ENCODE measurements at places on chromosomes 2 and 18.

DNA sequence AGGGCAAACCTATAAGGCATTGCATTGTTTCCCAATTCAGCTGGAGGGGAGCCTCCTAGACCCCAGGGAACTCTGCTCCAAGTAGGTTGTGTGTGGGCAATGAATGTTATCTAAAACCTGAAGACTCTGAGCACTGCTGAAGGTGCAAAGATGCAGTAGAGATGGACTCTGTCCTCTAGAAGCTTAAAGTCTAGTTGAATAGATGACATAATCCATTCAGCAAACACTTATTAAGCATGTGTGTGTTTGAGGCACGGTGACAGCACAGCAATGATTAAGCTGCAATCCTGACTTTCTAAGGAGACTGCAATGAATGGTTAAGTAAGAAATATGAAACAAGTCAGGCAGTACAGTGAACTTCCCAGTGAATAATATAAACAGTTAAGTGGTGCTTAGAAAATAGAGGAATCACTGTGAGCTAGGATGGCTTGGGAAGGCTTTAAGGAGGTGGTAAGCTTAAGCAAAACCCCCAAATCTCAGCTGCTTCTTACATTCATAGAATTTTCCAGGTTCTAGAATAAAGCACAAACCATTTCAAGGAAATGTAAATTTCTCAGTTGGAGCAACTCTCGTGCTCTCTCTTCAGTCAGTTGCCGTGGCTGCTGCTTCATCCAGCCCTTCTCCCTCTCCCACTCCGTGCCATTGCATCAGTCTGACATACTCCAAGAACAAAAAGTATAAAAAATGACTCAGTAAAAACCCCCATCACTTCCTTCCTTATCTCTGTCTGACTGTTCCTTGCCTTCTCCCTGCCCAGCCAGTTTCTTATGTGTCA lies 19.1 kb downstream of the MXD1 start:
- DNase-seq: no peak

DNA sequence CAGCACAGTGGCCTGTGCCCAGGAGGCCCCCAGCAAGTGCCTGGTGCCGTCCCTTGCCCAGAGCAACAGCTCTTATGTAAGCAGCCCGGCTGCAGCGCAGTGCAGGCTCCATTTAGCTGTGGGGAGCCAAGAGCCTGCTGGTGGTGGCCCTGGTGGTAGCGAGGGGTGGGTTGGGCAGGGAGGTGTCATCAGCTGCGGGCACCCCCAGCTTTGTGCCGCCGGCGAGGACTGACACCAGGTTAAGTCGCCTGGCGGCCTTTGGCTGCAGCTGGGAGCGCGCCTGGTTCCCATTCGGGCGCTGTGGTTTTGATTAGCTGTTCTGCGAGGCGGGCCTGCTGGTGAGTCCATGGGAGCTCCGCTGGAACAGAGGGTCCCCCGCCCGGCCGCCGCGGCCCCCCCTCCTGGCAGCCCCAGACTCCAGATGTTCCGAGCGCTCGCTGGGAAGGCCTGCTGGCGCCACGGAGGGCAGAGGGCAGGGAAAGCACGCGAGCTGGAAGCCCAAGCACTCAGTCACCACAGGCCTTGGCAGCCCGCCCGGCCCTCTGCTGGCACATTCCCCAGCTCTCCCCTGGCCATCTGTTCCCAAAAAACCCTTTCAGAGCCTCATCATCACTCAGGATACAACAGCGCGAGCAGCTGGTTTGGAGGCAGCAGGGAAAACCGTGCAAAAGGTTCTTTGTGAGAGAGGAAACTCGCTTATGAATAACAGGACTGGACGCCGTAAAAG lies 18.4 kb downstream of the ATOH8 start:
- DNase-seq: no peak

- no peak for DNase-seq
Observed at GRCh38 chr2:216536734-216537210, 38.1 kb downstream of the RPL37A start.

- DNase-seq: peak; percentile 73
Observed at GRCh38 chr2:233142355-233142897, 82.3 kb downstream of the INPP5D start.

DNA sequence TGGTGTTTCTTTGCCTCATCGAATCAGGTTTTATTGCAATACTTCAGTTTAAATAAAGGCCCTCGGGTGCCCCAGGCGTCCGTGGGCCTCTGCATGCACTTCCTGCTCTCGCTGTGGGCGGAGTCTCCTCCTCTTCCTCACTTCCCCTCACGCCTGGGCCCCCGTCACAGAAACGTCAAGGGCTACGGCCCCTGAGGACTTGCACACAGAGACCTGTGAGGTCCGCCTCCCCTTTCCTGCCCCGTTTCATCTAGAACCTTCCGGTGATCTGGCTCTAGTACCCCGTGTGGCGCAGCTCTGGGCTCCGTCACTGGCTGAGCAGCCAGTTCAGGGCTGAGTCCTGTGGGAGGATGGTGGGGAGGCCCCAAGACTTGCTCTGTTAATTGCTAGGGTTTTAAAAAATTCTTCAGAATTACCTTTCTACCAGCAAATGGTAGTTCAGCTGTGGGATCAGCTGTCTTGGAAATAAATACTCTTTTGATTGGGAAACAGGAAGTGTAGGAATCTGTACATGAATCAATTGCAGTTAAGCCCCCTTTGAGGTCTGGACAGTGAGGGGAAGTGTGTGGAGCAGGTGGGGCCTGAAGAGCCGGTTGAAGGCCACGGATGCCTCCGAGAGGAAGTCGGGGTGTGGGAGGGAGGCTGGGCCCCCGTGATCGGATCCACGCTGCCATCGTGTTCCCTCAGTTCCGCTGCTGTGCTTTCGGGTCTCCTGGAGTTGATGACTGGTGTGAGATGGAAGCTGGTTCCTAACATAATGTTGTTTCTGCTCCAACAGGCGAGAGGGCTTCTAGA lies 10.2 kb downstream of the NFATC1 start:
- DNase-seq: peak; percentile 91
